ENCODE measurements at places on chromosomes 11 and 22.

DNA sequence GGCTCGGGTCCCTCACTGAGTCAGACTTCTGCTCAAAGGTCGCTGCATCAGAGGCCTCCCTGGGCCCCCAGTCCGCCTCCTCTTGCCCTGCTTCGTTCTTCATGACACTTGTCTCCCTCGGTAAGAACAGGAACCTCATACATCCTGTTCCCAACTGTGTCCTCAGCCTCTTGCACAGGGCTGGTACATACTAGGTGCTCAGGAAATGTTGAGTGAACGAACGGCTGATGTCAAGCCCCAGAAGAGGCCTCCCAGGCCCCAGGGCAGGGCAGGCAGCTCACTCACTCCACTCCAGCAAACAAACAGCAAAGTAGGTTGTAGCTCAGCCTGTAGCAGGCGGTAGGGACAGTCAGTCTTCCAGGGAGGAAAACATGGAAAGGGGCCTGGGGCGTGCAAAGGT lies 17.2 kb downstream of the SYNGR1 start:
- no peak for DNase-seq

DNA sequence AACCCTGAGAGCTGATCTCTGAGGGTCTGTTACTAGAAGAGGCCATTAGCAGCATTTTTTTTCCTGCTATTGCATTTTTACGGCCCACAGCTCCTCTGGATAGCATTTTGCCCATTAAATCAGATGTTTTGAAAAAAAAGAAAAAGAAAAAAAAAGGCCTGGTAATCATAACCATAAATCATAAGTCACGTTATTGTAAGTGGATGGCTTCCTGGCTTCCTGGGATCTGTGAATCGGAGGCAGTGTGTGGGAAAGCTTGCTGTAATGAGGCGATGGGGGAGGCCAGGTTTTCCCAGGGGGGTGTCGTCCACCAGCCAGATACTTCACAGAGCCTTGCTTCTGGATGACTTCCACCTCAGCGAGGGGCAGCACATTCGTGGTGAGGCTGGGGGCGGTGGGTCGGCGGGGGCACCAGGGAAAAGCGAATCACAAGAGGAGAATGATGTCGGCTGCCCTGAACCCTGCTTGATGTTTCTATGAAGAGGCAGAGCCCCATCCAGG lies 106.5 kb upstream of the SYT13 start:
- no peak for DNase-seq

DNA sequence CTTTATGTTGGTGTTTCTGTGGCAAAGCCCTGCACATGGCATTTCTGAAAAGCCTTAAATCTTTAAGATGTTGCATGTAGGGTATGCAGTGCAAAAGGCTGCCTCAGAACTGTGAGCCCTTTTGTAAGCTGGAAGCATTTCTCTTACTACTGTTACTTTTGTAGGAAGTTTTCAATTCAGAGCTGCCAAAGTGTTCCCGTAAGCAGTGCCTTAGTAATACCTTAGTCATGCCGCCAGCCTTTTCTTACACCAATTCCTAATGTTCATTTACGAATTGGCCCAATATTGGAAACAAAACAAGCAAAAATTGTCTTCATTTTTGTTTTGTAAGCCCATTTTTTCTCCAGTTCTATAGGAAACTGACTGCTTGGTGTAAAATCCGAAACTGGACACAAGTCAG lies 67.4 kb upstream of the RASSF10 start:
- DNase-seq: no peak

- no peak for DNase-seq
Observed at GRCh38 chr22:37604875-37605274, 3.8 kb upstream of the GGA1 start.

DNA sequence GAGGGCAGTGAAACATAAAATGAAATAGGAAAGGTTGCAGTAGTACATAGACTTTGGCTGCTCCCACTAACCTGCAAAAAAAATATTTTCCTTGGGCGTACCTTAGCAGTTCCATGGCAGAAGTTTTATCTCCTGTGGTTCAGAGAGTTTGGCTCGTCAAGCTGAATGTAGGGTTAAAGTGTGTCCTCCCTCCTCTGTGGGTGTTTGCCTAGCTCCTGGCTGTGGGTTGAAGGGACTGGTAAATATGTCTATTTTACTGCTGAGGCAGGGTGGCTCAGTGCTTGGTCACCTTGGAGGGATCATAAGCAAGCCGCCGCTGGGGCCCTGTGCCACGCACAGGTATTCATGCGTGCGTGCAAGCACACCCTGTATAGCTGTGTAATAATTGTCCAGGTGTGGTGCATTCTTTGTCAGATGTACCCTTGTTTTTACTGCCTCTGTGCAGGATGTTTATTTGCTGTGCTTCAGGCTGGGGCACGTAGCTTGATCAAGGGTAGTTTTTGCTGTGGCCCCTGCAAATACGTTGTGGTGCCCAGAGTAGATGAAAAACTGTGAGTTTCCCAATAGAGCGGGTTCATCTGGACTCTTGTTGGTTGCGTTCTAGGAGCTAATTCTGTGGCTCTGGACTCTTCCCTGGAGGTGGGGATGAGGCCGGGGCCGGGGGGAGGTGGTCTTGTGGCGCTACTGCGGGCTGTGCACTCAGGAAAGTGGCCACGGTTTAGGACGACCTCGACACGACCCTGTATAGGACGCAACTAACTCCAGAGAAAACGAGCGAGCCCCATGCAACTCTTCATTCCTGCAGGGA lies 732 bp upstream of the SORL1 start:
- DNase-seq: peak; percentile 31

Measured in stimulated activated naive CD8-positive, alpha-beta T cell treated with anti-CD3 and anti-CD28 coated beads, Interleukin-15, amount 100 ng/mL, for 72 hours (primary cell).